ENCODE measurements at places on chromosomes 6 and 20. TPM values are rescaled to one million over a fixed set of nuclear protein-coding genes. Genes with fewer than 3 reads are reported as not detected.

TBXT gene
- total RNA-seq: not detected

SLC22A7 gene
- total RNA-seq: not detected

PET117 gene
- total RNA-seq: 10.7 TPM

MAP3K5 gene
- 9.7 TPM for total RNA-seq

HSPA12B gene
- total RNA-seq: 15.7 TPM

TNF gene
- 0.92 TPM for total RNA-seq

TRERF1 gene
- total RNA-seq: 1.2 TPM

DNA sequence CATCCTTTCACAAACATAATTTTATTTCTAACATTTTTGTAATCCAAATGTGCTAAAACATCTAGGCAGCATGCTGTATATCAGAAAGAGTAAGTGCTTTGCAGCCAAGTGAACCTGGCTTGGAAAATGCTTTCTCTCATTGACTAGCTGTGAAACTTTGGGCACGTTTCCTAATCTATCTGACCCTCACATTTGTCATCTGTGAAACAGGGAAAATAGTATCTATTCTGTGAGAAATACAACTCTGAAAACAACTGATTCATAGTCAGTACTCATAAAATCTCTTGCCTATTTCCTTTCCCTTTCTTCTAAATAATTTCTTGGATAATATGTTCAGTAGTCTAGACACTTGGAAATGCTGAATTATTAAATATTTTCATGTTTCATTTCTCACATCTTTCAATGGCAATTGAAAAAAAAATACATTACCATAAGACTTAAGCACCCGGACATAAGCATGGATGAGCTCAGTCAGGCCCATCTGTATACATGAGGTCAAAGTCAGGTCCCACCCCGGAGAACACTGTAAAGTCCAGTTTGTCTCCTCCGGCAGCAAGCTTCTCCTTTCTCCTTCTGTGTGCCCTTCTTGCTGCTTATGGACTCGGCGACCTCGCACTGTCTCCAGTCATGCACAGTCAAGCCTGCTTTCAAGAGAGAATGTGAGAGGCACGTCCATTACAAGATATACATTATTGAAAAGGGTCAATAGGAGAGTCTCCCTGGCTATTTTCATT lies 455.0 kb upstream of the SOX4 start:
- DNase-seq: no peak

DNA sequence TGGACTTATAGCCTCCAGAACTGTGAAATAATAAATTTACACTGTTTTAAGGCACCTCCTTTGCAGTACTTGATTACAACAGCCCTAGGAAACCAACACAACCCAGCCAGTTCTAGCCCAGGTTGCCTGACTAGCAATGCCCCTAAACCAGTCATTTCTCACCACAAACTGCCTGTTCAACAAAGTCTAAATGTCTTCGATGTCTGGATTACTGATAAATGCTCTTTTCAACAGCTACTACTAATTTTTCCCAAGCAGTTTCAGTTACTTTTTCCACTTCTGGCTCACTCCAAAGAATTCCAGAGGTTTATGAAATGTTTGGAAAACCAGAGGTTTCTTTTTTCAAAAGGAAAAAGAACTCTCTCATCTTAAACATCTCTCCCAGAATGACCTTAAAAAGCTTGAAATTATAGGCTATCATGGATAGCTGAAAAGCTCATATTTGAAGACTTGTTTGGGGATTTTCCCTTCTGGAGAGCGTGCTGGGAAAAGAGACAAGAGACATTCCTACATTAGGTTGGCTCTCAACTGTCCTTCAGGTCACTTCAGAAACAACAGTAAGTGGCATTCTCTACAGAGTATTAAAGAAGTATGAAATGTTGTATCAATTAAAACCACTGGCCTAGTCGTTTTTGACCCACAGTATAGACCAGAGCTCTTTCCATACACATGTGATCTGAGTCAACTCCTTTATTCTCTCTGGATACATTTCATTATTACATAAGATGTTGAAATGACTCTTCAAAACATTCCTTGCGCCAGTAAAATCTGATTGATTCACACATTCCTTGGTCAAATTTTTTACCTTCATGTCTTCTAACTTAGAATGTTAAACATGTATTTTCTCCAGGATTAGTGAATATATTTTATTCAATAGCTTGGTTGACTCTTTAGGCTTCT lies 265.9 kb downstream of the COL12A1 start:
- DNase-seq: no peak

GRCh38 chr6:282867-283416 lies 9.3 kb upstream of the DUSP22 start:
- no peak for DNase-seq

DNA sequence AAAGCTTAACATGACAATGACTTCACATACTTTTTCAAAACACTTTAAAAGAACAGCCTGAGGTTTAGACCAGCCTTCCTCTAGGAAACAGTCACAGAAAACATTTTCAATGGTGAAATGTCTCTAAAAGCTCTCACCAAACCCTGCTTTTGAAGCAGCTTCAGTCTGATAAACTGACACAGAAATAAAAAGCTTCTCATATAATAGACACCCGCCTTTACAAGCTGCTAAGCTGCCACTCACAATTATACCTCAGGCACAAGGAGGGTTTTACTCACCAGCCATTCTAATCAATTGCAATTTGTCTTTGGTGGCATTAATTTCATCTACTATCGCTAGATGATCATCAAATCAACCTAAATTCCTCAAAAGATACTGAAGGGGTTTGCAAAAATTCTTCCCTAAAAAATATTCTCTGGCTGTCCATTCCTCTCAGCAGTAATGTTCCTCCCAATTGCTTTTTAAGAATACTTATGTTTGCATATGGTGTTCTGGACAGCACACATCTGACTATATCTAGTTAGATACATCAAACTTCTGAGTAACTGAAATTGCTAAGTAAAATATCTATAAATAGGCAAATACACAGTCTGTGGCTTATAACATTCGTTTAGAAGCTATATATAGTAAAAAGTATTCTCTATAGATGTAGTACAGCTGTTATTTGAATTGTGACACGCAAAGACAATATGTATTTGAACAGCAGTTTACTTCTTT lies 29.4 kb downstream of the KIF13A start:
- no peak for DNase-seq

GRCh38 chr6:121670511-121670910 lies 235.1 kb downstream of the GJA1 start:
- no peak for DNase-seq

DNA sequence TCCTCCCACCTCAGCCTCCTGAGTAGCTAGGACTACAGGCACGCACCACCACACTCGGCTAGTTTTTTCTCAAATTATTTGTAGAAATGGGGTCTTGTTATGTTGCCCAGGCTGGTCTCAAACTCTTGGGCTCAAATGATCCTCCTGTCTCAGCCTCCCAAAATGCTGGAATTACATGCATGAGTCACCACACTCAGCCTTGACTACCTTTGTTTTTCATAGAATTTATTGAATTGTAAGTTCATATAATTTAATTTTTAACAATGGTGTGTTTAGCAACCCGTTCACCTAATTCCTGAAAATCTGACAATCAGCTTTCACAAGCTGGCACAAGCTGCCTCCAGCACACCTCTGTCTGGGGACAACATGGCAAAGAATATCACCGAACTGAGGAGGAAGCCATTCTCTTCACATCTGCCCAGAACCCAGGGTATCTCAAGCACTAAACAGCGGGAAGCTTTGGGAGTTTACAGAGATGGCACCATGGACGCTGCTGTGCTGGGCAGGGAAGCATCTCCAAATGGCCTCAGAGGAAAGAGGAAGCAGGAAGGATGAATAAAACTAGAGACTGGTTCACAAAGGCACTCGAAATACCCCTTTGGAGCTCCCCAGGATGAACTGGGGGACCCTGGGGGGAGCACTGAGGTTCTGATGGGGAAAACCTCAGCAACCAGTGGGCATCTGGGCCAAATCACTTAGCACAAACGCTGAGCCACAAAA lies 2.9 kb downstream of the RIPOR3 start:
- no peak for DNase-seq

DNA sequence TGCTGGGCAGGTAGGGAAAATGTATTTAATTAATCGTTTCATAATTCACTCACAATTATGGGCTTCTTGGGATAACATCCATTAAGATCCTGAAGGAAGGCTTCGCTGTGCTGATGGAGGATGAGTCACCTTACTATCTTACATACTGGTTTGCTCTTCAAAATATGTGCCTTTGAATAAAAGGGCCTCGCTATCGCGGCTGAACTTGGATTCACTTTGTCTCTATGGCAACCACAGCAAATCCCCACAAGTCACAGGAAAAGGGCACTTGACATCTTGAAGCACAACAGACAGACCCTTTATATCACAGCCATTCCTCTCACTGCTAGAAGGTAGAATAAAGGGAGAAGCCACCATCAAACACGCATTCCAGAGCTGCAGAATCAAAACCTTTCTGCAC lies 141.3 kb upstream of the MYLIP start:
- DNase-seq: no peak

GRCh38 chr6:47290124-47290834 lies 19.4 kb downstream of the TNFRSF21 start:
- DNase-seq: no peak

DNA sequence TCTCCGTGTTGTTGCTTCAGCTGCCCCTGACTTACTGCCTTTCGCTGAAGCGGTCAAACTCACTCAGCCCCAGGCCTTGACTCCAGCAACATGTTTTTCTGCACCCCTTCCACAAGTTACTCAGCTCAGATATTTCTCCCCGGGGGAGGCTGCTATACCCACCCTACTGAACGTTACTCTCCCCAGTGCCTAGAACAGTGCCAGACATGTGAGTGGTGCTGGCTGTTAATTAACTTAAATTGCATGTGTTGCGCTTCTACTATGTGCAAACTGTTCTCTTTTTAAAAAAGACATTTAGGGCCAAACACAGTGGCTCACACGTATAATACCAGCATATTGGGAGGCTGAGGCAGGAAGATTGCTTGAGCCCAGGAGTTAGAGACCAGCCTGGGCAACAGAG lies 41.2 kb upstream of the DOK5 start:
- DNase-seq: no peak

DNA sequence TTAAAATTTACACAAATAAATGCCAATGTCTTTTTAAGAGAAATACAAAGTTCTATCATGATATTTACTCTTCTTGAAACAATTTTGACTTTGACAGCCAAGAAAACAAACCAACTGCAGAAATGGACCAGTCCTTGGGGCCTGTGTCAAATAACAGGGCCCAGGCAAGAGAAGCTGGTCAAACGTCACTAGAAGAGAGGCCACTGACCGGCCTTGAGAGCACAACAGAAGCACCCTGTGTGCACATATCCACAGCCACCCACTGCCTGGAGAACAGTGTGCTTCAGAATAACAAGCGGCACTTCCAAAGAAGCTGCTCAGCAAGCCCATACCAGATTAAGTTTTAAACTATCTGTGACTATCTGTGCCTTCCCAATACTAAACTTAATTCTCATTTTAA lies 14.8 kb downstream of the APMAP start:
- DNase-seq: no peak

- DNase-seq: no peak
Observed at GRCh38 chr6:100693249-100693927, 187.7 kb downstream of the ASCC3 start.

- no peak for DNase-seq
Observed at GRCh38 chr6:143136647-143137046, 76.0 kb downstream of the AIG1 start.

DNA sequence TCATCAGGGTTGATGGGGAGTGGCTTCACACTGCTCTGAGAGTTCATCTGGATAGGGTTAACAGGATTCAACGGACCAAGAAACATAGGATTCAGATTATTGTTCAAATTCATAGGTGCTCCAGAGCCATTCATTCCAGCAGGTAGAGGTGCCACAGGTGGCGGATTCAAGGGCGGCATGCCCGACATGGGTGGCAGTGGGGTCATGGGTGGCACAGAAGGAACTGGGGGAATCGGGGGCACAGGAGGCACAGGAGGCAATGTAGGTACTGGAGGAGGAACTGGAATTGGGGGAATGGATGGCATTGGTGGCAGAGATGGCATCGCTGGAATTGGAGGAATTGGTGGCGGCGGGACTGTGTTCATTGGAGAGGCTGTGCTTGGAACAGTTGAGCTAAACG lies 10.3 kb downstream of the CPNE1 start:
- no peak for DNase-seq

GRCh38 chr6:124986164-124986563 lies 23.9 kb downstream of the RNF217 start:
- no peak for DNase-seq

GRCh38 chr6:36927691-36928546 lies 26.6 kb upstream of the PI16 start:
- DNase-seq: no peak

- DNase-seq: no peak
Observed at GRCh38 chr20:15236812-15237211, 899.4 kb upstream of the FLRT3 start.

- DNase-seq: no peak
Observed at GRCh38 chr6:1162367-1163275, 149.3 kb upstream of the FOXQ1 start.

- no peak for DNase-seq
Observed at GRCh38 chr20:58242824-58243223, 14.4 kb upstream of the ANKRD60 start.

- no peak for DNase-seq
Observed at GRCh38 chr20:31560746-31561598, 44.1 kb upstream of the ID1 start.

DNA sequence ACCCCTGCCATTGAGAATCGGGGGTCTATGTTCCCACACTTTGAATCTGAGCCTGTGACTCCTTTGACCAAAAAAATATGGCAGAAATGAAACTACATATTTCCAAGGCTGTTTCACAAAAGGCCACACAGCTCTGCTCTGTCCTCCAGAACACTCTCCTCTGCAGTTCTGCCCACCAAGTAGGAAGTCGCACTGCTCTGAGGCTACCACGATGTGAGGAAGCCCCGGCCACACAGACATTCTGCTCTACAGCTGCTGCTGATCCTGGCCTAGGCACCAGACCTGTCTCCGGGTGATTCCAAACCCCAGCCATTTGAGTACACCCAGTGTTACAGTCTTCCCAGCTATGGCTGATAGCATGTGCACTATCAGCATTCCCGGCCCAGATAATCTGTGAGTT lies 85.1 kb downstream of the LYRM4 start:
- no peak for DNase-seq

DNA sequence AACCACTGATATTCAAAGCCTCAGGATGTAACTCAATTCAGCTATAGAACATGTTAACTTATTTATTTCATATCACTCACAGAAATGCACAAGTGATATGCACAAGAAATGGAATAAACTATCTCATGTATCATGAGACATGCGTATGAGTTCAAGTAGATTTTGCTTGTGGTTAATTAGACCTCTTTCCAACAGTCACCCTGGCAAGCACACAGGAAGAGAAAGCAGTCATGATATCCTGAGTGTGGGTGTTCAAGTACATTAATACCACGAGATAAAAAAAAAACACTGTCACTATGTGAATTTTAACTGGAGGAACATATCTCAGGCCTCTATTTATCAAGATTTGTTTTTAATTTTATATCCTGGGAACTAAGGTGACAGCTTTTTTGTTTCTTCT lies 64.2 kb downstream of the LAMP5 start:
- DNase-seq: no peak

- DNase-seq: no peak
Observed at GRCh38 chr6:81565071-81565470, 187.4 kb downstream of the TENT5A start.
